CD4-positive, alpha-beta T cell treated with Interleukin-6 for 4 hours (primary cell): ENCODE measurements at places on chromosomes 5 and 9.

- DNase-seq: no peak
Observed at GRCh38 chr5:180495292-180495691, 1.1 kb downstream of the CNOT6 start.

DNA sequence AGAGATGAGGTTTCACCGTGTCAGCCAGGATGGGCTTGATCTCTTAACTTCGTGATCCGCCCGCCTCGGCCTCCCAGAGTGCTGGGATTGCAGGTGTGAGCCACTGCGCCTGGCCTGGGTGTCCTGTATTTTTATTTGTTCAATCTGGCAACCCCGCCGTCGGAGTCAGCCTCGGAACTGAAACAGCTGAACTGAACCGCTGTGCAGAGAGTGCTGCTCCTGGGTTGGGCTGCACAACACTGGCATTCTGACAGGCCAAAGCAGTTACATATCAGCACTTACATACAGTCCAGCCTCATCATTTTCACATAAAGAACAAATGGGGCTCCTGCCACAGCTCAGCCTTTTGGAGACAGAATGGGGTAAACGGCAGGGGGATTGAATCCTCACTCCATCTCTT, 185.6 kb downstream of the C9orf50 start:
- DNase-seq: no peak

DNA sequence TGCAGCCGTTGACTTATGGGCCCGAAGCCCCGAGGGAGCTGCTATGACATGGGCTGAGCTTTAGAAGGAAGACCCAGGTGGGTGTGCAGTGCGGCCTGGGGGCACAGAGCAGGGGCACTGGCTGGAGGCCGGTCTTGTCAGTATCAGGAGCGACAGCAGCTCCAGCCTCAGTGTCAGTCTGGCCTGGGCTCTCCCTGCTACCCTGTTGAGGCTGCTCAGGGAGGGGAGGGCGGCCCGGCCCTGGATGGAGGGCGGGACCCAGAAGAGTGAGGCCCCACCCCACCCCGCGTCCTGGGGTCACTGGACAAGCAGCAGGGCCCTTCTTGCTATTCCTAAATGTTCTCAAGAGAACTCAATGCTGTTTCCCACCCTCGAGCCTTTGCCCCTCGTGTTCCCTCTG, 18.0 kb downstream of the GFI1B start:
- DNase-seq: no peak

- peak; percentile 61 for DNase-seq
Observed at GRCh38 chr5:96936431-96937320, 796 bp downstream of the LNPEP start.

- peak; percentile 41 for DNase-seq
Observed at GRCh38 chr9:91162784-91163443, 198.8 kb downstream of the AUH start.

- DNase-seq: no peak
Observed at GRCh38 chr5:113029614-113030013, 53.0 kb downstream of the DCP2 start.

DNA sequence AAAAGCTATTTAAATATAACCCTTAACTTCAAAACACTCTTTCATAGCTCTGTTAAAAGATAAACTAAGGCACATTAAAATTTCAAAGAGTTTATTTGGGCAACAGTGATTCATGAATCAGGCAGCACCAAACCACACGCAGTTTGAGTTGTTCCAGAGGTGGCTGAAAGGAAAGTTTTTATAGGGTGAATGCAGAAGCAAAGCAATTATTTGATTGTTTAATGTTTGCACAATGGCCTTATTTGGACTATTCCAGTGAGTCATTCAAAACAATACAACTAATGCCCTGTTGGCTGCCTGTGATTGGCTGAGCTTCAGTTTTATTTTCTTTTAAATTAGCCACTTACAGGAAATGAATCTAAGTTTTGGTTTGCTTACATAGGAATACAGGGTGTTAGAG, 125.3 kb downstream of the CEP120 start:
- no peak for DNase-seq

GRCh38 chr5:44538797-44539601, 149.8 kb upstream of the FGF10 start:
- no peak for DNase-seq

GRCh38 chr9:113537229-113537810, 73.8 kb downstream of the RGS3 start:
- DNase-seq: no peak

GRCh38 chr5:119532637-119533036, 80.3 kb downstream of the HSD17B4 start:
- no peak for DNase-seq

DNA sequence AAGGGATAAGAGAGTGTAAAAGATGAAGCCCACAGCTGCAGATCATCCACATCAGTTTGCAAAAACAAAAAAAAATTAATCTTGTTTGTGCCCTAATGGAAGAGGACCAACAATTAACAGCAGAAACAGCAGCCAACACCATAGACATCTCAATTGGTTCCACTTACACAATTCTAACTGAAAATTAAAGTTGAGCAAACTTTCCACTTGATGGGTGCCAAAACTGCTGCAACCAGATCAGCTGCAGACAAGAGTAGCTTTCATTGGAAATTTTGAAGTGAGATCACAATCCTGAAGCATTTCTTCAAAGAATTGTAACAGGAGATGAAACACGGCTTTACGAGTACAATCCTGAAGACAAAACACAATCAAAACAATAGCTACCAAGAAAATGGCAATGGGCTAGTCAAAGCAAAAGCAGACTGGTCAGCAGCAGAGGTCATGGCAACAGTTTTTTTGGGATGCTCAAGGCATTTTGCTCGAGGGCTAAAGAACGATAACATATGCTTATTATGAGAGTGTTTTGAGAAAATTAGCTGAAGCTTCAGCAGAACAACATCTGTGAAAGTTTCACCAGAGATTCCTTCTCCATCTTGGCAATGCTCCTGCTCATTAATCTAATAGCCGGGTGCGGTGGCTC, 4.1 kb upstream of the RBM27 start:
- no peak for DNase-seq

DNA sequence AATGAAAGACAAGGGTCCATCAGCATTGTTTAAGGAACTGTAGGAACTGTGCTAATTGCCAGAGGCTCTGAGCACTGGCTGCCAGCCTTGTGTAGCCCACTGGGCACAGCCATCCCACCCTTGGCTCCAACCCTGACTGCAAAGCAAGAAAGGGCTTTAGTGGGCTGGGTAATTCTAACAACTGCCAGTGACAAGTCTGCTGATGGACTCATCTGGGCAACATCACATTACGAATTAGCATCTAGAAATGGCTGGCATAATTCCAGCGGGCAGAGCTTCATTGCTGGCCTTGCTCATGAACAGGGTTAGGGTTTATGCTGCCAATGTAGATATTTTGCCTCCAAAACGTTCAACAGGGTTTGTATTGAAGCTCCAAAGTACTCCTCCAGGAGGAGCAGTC, 326.9 kb downstream of the ARHGEF28 start:
- no peak for DNase-seq

GRCh38 chr9:94864196-94864595, 137.7 kb downstream of the AOPEP start:
- no peak for DNase-seq

GRCh38 chr5:57677235-57677634, 194.6 kb upstream of the ACTBL2 start:
- no peak for DNase-seq

GRCh38 chr5:150561192-150561512, 53.2 kb downstream of the NDST1 start:
- no peak for DNase-seq
